ENCODE measurements at places on chromosomes 1 and 21. TPM values are rescaled to one million over a fixed set of nuclear protein-coding genes. Genes with fewer than 3 reads are reported as not detected.

GRCh38 chr1:18069903-18070302 is 37.7 kb upstream of the IGSF21 start:
- H3K27ac ChIP-seq: no peak overlapping the region
- H3K4me1 ChIP-seq: no peaks in the 10 kb centered on the region
- no peak for DNase-seq
- no peaks in the 10 kb centered on the region for H3K27me3 ChIP-seq

- H3K4me3 ChIP-seq: no peak overlapping the region
- H3K36me3 ChIP-seq: no peaks in the 10 kb centered on the region
- H3K27ac ChIP-seq: no peak overlapping the region
These were observed 79.0 kb downstream of the EIF4G3 start for GRCh38 chr1:21097729-21098128.

- H3K4me1 ChIP-seq: no peaks in the 10 kb centered on the region
- H3K4me3 ChIP-seq: no peak overlapping the region
- H3K27me3 ChIP-seq: no peaks in the 10 kb centered on the region
- no peak for DNase-seq
- H3K36me3 ChIP-seq: no peaks in the 10 kb centered on the region
These were observed 92.0 kb upstream of the KIF26B start for GRCh38 chr1:245062741-245063305.

GRCh38 chr1:212106286-212106792 is 70.8 kb downstream of the DTL start:
- no peaks in the 10 kb centered on the region for H3K4me1 ChIP-seq
- no peak for DNase-seq
- H3K27me3 ChIP-seq: no peaks in the 10 kb centered on the region

DNA sequence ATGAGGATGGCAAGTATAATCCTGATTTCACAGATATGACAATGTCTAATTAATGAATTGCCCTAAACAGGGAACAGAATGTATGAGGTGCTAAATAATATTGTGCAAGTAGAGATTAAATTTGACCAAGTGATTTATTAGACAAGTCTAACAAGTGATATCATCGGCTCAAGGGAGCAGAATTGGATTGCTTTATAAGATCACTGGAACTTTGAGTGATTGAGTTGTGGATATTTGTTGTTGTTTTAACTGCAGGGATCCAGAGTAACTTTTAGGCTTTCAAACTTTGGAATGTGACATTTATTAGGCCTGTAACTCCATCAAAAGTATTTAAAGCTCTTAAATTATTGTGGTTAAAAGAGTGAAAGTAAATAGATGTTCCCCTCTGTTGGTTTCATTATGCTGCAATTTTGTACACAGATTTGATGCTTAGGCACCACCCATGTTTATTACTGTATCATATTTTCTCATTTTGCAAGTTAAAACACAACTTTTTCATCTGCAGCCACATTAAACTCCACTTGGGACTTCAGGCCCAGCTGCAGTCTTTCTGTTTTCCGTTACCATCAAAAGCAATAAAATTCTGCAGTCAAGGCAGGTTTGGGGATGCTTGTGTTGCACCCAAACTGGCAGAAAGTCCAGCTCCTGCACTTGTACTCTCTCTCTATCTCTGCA is 206.6 kb downstream of the HLX start:
- no peak overlapping the region for H3K27ac ChIP-seq
- no peaks in the 10 kb centered on the region for H3K36me3 ChIP-seq
- no peak for DNase-seq
- H3K4me1 ChIP-seq: no peaks in the 10 kb centered on the region

DNA sequence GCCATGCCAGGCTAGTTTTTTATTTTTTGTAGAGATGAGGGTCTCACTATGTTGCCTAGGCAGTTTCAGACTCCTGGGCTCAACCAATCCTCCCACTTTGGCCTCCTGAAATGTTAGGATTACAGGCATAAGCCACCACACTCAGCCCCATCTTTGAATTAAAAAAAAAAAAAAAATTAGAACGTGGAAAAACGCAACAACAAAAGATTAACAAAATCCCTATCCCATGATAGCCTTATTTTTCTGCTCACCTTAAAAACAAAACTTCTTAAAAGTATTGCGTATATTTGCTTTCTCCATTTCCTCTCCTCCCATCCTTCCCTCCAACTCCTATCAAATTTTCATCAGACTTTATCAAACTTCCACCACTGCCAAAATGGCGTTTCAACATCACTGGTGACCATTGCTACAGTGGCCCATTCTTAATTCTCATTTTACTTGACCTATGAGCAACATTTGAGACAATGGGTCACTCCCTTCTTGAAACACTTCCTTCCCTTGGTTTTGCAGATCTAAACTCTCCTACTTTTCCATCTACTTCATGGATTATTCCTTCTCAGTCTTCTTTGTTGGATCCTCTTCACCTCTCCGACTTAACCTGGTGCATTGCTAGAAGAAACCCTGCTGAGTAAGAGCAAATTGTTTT is 579 bp upstream of the ZNF684 start:
- peak overlapping the region; percentile 55 for H3K4me3 ChIP-seq
- H3K36me3 ChIP-seq: no peaks in the 10 kb centered on the region

DNA sequence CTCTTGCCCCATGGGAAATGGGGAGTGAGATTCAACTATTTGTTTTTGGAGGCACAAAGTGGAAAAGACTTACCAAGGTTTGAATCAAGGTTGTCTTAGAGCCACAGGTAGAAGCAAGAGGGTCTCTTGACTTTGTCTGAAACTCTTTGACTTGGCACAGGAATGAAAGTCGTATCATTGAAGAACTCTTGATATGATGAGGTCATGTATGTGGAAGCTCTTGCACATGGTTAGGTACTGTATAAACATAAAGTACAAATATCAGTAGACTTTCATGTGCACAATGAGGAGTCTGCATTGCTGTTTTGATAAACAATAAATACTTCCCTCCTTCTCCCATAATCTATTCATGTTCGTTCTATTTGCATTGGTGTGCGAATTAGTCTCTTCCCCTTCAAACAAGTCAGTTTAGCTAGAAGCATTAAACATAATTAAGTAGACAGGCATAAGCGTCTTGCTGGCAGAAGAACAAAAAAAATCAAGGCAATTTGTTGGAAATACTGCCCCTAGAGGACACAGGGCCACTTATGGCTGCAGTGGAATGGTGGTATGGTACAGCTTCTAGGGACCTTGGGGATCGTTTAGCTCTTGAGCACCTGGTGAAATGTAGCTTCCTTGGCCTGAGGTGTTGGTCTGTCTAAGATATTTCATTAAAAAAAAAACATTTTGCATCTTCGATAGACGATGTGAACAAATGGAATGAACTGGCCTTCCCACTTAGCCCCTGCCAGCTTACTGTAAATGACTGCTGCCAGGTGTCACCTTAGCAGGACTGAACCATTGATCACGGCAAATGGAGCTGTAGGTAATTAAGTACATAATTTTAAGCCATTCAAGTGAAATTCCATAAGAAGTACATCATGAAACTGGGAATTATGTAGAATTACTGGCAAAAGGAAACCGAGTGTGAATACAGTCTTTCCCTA is 218.0 kb upstream of the GALNT2 start:
- H3K27ac ChIP-seq: no peak overlapping the region
- no peaks in the 10 kb centered on the region for H3K27me3 ChIP-seq
- H3K4me3 ChIP-seq: no peak overlapping the region
- H3K4me1 ChIP-seq: peaks cover 4% of the 10 kb centered on the region
- DNase-seq: no peak
- no peaks in the 10 kb centered on the region for H3K36me3 ChIP-seq

GRCh38 chr1:193662030-193662429 is 475.6 kb upstream of the B3GALT2 start:
- H3K27ac ChIP-seq: no peak overlapping the region
- no peaks in the 10 kb centered on the region for H3K4me1 ChIP-seq
- no peaks in the 10 kb centered on the region for H3K27me3 ChIP-seq
- DNase-seq: no peak
- no peak overlapping the region for H3K4me3 ChIP-seq

- H3K27ac ChIP-seq: no peak overlapping the region
- DNase-seq: no peak
- H3K4me3 ChIP-seq: no peak overlapping the region
- H3K36me3 ChIP-seq: no peaks in the 10 kb centered on the region
- H3K27me3 ChIP-seq: no peaks in the 10 kb centered on the region
These were observed 456.1 kb upstream of the PROX1 start for GRCh38 chr1:213531369-213532310.

BNIPL gene
- total RNA-seq: 14.8 TPM

ZSCAN20 gene
- total RNA-seq: 4.7 TPM

CYP4A22 gene
- not detected for total RNA-seq

LCE4A gene
- total RNA-seq: not detected

CCDC27 gene
- total RNA-seq: not detected

AVPR1B gene
- not detected for total RNA-seq

PCAT6 gene
- 6.2 TPM for total RNA-seq

Data from prostate gland (tissue), 2 donors.